Stimulated activated CD8-positive, alpha-beta memory T cell treated with anti-CD3 and anti-CD28 coated beads, Interleukin-15, amount 100 ng/mL, for 4 hours (primary cell): ENCODE measurements at places on chromosomes 2 and 18.

DNA sequence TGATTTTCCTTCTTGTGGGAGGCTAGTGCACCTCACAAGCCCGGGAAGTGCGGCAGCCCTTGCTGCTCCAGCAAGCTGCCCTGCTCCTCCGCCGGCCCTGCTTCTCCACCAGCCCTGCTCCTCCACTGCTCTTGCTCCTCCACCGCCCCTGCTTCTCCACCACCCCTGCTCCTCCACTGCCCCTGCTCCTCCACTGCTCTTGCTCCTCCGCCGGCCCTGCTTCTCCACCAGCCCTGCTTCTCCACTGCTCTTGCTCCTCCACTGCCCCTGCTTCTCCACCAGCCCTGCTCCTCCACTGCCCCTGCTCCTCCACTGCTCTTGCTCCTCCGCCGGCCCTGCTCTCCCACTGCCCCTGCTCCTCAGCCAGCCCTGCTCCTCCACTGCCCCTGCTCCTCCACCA lies 95.6 kb downstream of the NDUFA10 start:
- no peak for DNase-seq

- DNase-seq, result no peak
These were observed 20.3 kb downstream of the TBR1 start for GRCh38 chr2:161436411-161436810.

GRCh38 chr2:187215532-187216240 lies 232.4 kb downstream of the CALCRL start:
- DNase-seq, result no peak

DNA sequence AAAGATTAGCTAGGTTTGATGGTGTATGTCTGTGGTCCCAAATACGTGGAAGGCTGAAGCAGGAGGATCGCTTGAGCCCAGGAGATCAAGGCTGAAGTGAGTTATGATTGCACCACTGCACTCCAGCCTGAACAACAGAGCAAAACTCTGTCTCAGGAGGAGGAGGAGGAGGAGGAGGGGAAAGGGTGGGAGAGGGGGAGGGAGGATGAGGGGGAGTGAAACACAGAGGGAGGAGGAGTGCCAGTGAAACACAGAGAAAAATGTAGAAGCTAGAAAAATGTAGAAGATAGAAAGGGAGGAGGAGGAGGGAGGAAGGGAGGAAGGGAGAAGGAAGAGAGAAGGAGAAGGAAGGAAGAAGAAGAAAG lies 387.5 kb downstream of the MTX2 start:
- no peak for DNase-seq

DNA sequence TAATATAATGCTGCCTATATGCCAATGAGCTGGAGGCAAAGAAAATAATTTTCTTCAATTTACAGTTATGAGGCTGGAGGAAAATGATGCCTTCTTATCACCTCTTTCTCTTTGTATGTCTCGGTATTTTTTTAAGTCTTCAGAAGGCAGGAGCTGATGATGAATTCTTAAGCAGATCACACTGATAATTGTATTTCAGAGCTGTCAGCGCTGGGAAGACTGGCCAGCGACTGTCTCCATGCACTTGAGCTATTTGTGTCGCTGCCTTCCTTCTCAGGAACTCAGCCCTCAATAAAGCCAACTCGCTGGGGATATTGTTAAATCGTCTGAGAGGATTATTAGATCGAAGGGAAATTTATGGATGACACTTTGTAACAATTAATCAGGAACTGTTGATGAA lies 40.3 kb downstream of the PTGR3 start:
- DNase-seq, result no peak

DNA sequence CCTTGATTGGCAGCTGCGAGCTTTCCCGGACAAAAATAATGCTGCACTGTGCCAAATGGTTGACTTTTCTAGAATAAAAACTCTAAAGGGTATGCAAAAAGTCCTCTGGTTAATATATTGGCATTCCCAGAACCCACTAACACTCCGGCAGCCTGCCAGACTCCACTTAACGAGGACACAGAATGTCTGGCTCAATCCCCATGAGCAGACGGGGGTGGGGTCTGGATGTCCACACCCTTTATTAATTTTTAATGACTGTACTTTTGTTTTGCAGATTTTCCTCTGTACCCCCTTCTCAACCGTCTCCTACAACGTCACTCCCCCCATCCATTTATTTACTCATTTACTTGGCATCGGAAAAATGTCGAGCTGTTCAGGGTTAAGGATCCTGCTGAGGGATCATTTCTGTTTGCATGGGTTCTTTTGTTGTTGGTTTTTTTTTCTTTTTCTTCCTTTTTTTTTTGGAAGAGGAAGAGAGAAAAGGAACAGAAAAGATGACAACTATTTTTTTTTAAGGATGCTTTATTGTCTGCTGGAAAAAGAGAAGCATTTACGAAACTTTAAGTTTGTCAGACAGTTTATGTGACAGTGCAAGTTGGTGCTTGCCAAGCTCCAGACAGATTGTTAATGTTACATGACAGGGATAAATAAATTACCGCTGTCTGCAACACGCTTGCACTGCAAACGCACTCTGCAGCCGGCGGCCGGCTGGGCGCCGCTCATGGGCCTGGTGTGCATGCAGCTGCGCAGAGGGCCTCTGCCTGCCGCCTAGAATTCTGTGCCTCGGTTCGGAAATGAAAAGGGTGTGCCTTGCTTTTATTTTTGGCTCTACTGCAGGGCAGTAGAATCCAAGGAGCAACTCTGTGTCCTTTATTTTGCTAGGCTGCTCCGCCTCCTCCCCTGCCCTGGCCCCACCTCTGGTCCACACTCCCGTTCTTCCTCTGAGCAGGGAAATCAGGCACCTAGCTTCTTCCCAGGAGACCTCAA lies 3.6 kb downstream of the LDLRAD4 start:
- DNase-seq, result no peak

- DNase-seq, result no peak
These were observed 88.2 kb downstream of the GALNT14 start for GRCh38 chr2:31049916-31050588.

- peak; percentile 62 for DNase-seq
These were observed 42.2 kb downstream of the BIN1 start for GRCh38 chr2:127064642-127065250.

DNA sequence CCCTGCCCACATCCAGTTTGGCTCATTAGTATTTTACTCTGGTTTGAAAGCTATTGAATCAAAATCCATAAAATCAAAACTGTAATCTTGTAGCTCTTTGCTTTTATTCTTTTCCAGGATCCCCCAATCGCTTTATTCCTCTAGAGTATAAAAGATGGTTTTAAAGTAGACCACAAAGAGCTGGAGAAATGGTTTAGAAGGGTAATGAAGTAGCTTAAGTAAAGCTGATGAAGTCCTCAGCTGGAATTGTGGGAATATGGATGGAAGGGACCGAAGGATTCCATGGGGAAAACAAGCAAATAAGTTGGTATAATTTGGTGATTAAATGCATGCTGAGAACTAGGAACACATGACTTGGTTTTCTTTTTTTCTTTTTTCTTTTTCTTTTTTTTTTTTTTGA lies 12.3 kb downstream of the ARHGAP28 start:
- DNase-seq, result no peak

GRCh38 chr2:25557179-25558036 lies 116.0 kb downstream of the DTNB start:
- DNase-seq, result no peak

DNA sequence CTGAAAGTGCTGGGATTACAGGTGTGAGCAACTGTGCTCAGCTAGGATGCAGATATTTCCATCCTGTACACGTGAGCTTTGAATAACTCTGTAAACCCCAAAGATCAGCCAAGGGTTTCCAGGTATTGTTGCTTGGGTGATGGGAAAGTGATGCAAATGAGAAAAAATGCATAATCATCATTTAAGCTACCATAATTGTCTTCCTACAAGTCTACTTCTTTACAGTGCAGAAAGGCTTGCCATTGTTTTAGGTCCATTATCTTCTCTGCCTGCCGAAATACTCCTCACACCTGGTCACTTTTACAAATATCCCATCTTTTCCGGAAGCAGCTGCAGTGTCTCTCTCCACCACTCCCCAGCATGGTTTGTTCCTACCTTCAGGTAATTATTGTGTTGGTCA lies 259.8 kb upstream of the CCDC68 start:
- no peak for DNase-seq

DNA sequence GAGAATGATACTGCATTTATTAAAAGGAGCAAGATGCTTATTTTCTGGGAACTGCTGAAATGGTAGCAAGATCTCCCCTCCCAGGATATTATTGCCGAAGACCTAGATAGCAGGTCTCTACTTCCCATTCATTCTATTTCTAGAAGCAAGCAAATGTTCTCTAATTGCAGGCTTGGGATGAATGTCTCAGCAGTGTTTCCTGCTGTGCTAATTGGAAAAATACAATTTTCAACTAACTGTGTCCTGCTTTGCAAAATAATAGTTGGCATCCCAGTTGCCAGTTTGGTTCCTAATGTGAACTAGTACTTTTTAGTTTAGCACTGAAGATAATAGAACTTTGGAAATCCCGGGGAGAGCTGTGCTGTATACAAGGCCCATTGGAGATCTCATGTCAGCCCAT lies 26.1 kb downstream of the SLC20A1 start:
- no peak for DNase-seq

DNA sequence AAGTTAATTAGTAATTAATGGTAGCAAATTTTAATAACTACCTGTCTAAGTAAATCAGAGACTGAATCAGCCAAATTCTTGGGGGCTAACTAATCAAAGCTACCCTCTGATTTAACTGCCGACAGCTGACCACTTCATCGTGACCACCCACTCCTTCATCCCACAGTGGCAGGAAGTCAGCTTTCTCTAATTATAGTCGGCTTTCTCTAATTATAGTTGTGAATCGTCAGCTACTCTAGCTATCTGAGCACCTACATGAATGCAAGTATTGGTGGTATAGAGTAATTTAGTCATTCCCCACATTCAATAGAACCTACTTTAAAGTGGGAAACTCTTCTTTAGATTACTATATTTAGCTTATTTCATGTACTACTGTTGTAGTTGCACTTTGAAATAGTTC lies 185.5 kb downstream of the PTGR3 start:
- no peak for DNase-seq

DNA sequence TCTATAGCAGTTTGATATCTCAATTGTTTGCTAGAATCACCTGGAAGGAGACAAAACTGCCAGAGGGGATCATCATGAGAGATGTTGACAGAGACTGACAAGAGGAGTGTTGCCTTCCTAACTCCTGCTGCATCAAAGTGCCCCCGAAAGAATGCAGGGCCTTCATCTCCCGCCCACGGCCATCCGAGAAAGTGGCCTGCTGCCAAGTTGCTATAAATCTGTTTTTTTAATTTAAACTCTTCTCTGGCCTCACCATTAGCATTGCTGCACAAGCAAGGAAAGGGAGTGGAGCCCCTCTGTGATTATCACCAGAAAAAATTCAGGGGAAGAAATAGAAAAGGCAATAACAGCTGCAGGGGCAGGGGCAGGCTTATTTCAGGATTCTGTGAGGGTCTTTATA lies 238.1 kb upstream of the EPHA4 start:
- no peak for DNase-seq

GRCh38 chr2:201938156-201938775 lies 95.4 kb upstream of the FZD7 start:
- DNase-seq, result no peak

GRCh38 chr18:59360381-59360780 lies 1.3 kb upstream of the LMAN1 start:
- no peak for DNase-seq

DNA sequence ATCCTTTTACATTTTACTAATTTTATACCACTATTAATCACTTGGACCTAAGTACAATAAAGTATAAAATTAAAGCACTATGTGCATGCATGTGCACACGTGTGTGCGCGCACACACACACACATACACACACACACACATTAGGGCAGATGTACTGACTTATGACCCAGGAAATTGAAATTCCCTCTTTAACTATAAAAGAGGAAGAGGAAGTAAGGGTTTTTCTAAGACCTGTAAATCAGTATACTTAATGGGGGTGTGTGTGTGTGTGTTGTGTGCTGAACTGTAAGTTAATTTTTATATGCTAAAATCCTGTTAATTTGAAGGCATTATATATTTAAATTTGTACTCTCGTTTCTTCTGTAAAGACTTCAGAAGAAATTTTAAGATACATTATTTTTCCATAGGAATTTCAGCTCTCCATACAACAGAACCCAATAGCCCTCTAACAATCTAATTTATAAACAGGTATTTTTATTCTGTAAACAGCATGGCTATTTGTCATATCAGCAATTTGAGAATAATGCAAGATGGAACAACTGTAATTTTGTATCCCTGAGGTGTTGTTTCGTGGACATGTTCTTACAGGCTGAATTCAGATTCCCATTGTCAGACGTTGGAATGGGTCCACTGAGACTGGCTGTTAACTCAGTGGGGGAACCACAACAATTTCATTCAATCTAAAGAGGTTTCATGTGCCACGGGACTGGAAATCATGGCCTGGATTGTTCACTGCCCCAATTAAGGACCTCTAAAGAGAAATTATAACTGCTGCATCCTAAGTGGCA lies 90.9 kb downstream of the PLA2R1 start:
- DNase-seq, result no peak

DNA sequence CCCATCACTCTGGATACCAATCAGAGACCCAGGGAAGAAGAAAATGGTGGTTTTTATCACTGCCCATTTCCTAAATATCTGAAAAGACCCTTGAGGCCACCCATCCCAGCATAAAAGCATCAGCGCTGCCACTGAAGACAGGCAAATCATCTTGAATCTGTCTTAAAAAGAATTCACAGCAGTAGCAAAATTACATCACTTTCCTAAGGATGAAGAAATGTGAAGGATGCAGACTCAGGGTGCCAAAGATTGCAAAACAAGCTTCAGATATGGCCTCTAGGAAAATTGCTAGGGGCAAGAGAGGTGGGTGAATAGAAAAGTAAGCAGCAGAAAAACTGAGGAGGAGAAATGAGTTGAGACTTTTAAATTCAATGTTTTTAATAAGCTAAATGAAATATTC lies 70.0 kb downstream of the SLC25A12 start:
- no peak for DNase-seq

DNA sequence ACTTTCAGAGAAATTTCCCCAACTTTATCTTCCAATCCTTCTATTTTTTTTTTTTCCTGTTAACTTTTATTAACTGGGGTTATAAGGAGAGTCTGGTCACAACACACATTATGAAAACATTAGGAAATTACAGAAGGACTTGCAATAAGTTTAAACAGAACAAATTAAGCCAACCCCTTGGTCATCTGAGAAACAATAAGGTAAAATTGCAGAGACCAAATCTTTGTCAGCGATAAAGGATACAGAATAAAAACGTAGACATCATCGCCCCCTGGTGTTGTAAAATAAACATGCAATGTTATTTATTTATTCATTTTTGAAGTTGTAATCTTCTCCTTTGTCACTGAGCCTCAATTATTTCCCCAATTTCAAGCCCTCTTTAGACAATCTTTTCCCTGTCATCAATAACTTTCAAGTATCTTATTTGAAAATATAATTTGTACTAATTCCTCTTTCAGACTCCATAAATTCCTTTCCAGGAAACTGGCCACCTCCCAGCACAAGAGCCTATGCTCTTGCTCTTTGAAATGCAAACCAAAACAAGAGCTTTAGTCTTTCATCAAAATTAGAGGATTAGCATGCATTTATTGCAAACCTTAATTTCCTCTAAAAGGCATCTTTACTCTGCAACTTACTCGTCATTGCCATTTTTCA lies 19.5 kb downstream of the G6PC2 start:
- no peak for DNase-seq

- no peak for DNase-seq
These were observed 1277.8 kb upstream of the ZEB2 start for GRCh38 chr2:145797692-145798091.
